Motor neuron (in vitro differentiated cells): ENCODE measurements at places on chromosomes 6 and 20. TPM values are rescaled to one million over a fixed set of nuclear protein-coding genes. Genes with fewer than 3 reads are reported as not detected.
A peak's percentile ranks its signal among the peaks of the same experiment; 100 is the strongest.

TENT5A gene
- 12.1 and 12.8 TPM in 2 replicates for total RNA-seq

TRIM26 gene
- total RNA-seq, result 21.6 and 23.0 TPM in 2 replicates

HCRTR2 gene
- total RNA-seq, result 3.9 and 4.7 TPM in 2 replicates

TFAP2D gene
- 0.20 and 0.32 TPM in 2 replicates for total RNA-seq

IL17F gene
- 0.60 TPM in 1 of 2 replicates, not detected in the other for total RNA-seq

SIGLEC1 gene
- total RNA-seq, result 0.49 and 0.96 TPM in 2 replicates

NECAB3 gene
- 23.0 and 25.6 TPM in 2 replicates for total RNA-seq

ABRACL gene
- 27.1 and 31.5 TPM in 2 replicates for total RNA-seq

SULF2 gene
- total RNA-seq, result 92.3 and 97.1 TPM in 2 replicates

DNA sequence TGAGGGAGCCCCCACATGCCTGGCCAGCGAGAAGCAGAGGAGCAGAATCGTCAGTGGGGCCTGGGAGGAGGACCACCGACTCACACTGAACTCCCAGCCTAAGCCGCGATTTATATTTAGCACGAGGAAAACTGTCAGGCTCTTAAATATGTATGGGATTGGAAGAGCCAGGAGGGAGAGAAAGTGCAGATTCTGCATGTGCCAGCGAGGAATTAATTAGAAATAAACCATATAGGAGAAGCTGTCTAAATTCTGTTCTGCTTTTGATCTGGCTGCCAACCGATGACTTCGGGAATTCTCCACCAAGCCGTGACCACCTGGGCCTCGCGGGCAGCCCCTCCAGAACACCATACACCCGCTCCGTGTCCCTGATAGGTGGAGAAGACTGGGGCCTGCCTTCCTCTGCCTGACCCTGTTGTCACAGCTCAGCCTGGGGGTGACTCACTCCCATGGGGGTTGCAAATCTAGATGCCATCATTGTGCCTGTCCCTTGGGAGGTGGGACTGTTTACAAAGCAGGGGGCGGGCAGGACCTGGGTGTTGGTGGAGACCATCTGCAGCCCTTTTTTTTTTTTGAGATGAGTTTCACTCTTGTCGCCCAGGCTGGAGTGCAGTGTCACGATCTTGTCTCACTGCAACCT lies 91.1 kb upstream of the PMEPA1 start:
- ATAC-seq, result peak; percentile 81

- peak; percentile 17 for ATAC-seq
Observed at GRCh38 chr6:36829919-36830544, 9.2 kb downstream of the CPNE5 start.

DNA sequence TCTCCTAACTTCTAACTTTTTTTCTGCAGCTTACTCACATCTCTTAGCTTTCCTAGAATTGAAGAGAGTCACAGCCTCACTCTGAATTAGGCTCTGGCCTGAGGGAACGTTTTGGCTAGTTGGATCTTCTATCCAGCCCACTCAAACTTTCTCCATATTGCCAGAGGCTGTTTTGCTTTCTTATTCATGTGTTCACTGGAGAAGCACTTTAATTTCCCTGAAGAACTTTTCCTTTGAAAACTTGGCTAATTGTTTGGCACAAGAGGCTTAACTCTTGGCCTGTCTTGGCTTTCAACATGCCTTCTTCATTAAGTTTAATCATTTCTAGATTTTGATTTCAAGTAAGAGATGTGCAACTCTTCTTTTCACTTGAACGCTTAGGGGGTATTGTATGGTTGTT lies 138.2 kb upstream of the PLCB4 start:
- ATAC-seq, result no peak

DNA sequence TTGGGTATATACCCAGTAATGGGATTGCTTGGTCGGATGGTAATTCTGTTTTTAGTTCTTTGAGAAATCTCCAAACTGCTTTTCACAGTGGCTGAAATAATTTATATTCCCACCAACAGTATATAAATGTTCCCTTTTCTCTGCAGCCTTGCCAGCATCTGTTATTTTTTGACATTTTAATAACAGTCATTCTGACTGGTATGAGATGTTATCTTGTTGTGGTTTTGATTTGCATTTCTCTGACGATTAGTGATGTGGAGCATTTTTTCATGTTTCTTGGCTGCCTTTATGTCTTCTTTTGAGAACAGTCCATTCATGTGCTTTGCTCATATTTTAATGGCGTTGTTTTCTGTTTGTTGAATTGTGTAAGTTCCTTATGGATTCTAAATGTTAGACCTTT lies 641.6 kb downstream of the HACE1 start:
- ATAC-seq, result no peak

- no peak for ATAC-seq
Observed at GRCh38 chr6:45635284-45635867, 257.6 kb upstream of the SUPT3H start.

- peak; percentile 68 for ATAC-seq
Observed at GRCh38 chr6:121849477-121849876, 414.0 kb downstream of the GJA1 start.

GRCh38 chr6:47477497-47478232 lies at the start of gene CD2AP:
TSS of gene CD2AP (plus strand) at chr6:47477789. CDS start at chr6:47478245, 456 bp downstream.
- ATAC-seq, result peak; percentile 90

GRCh38 chr6:150638765-150639164 lies 39.1 kb downstream of the PLEKHG1 start:
- no peak for ATAC-seq

DNA sequence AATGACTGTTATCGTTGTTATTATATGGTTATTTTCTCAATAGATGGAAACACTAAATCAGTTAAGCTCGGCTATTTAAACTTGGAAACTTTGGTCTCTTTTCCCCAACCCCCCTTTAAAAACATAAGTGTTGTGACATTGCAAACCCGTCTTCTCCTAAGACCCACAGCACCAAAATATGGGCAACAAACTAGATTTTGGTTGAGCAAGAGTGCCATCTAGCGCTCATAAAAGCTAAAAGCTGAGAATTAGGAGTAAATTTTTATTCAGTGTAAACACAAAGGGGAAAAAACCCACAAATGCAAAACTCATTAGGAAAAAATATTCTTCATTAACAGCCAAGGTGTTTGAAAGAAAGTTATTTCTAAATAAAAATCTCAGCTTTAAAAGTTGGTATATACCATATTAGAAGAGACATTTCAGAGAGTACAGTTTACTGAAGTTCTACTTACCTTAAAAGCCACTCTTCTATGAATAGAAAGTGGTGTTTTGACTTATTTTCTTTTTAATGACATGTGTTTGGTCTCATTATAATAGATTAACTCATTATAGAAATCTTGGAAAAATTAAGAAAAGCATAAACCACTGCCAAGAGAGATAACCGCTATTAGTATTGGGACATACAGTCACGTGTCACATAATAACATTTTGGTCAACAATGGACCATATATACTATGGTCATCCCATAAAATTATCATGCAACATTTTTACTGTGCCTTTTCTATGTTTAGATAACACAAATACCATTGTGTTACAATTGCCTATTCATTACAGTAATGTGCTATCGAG lies 21.1 kb downstream of the SESN1 start:
- ATAC-seq, result peak; percentile 60

GRCh38 chr6:169883316-169883715 lies 131.9 kb downstream of the ERMARD start:
- ATAC-seq, result no peak

DNA sequence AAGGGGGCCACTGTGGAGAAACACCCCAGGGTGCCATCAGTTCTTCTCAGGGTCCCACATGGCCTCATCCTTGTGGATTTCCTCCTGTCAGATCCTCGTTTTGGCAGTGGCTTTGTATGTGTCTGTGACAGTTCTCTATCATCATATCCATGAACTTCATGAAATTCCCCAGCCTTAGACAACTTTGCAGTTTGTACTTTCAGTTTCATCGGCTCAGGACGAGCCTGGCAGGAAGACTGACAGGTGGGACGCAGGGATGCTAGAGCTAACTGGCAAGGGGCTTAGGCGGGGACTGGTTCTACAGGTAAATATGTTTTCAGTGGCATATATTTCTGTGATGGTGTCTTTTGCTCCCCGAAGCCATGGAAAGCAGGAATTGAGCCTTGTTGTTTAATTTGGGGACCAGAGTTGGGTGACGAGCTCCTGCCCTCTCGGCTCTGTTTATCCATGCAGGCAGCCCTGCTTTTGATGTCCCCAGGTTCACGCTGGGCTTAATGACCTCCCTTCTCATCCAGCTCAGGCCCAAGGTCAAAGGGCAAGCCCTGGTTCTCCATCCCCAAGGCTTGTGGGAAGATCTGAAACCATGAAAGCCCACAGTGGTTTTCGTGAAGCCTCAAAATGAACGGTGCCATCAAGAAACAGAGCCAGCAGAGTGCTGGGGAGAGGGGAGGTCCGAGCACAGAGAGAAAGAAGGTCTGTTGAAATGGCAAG lies 11.2 kb downstream of the SDCBP2 start:
- ATAC-seq, result no peak
